ENCODE measurements at places on chromosomes 7 and 10. TPM values are rescaled to one million over a fixed set of nuclear protein-coding genes. Genes with fewer than 3 reads are reported as not detected.

NACAD gene
- total RNA-seq: 5.5 TPM

LIPF gene
- total RNA-seq: not detected

ADCYAP1R1 gene
- not detected for total RNA-seq

RBM20 gene
- total RNA-seq: 0.08 TPM

LFNG gene
- total RNA-seq: 2.3 TPM

MSS51 gene
- 2.5 TPM for total RNA-seq

CLCN1 gene
- total RNA-seq: 0.16 TPM

LLCFC1 gene
- total RNA-seq: not detected

ARHGAP19 gene
- 9.8 TPM for total RNA-seq

NEBL gene
- total RNA-seq: 4.3 TPM

KIAA1549 gene
- 3.7 TPM for total RNA-seq
